AG04450 (cell line): ENCODE measurements at places on chromosomes 6 and 20.

- no peak for DNase-seq
Measured at GRCh38 chr20:5095931-5096330, 23.8 kb downstream of the PCNA start.

GRCh38 chr6:28720357-28721231 is 194.9 kb downstream of the GPX5 start:
- no peak for DNase-seq

DNA sequence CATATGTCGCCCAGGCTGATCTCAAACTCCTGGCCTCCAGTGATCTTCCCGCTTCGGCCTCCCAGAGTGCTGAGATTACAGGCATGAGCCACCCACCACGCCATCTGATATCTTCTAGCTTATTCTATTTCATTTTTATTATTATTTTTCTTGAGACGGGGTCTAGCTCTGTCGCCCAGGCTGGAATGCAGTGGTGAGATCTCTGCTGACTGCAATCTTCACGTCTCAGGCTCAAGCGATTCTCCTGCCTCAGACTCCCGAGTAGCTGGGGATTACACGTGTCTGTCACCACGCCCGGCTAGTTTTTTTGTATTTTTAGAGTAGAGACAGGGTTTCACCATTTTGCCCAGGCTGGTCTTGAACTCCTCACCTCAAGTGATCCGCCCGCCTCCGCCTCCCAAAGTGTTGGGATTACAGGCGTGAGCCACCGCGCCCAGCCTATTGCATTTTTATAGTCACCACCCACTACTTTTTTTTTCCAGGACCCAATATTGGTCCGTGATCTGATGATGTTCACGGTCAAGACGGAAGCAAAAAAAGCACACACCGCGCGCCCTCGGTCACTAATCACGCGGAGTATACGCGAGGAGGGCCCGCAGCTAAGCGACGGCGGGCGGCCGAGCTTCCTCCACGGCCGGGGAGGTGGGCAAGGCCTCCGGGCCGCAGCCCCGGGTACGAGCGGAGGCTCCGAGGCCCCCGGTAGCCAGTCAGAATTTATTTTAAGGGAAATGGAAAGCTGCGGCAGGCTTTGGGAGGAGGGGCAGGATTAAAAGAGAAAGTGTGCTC is 1.1 kb upstream of the LSM14B start:
- no peak for DNase-seq

GRCh38 chr20:13333036-13333435 is 112.0 kb downstream of the ISM1 start:
- DNase-seq = no peak

DNA sequence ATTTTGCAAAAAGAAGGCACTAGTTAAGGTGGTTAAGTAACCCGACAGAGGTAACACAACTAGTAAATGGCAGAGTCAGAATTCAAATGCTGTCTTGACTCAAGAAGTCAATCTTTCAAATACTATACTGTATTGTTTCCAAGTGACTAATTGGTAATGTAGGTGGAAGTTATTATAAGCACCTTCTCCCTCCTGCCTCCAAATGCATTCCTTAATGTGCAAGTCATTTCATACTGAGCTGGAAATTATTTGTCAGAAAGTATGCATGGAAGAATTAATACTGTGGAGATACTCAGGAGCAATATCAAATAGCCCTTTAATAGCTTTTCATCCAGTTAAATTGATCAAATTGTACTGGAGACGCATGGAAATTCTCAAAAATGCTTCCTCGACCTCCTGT is 579.1 kb downstream of the DOK5 start:
- DNase-seq = no peak

GRCh38 chr6:69812746-69813427 is 16.1 kb upstream of the LMBRD1 start:
- no peak for DNase-seq

- no peak for DNase-seq
Measured at GRCh38 chr20:57625181-57625958, 5.1 kb upstream of the ZBP1 start.

GRCh38 chr6:32529697-32530430 is at the start of gene HLA-DRB5:
TSS of gene HLA-DRB5 (minus strand) at chr6:32530287. CDS start at chr6:32530224, 63 bp downstream.
- DNase-seq = no peak

DNA sequence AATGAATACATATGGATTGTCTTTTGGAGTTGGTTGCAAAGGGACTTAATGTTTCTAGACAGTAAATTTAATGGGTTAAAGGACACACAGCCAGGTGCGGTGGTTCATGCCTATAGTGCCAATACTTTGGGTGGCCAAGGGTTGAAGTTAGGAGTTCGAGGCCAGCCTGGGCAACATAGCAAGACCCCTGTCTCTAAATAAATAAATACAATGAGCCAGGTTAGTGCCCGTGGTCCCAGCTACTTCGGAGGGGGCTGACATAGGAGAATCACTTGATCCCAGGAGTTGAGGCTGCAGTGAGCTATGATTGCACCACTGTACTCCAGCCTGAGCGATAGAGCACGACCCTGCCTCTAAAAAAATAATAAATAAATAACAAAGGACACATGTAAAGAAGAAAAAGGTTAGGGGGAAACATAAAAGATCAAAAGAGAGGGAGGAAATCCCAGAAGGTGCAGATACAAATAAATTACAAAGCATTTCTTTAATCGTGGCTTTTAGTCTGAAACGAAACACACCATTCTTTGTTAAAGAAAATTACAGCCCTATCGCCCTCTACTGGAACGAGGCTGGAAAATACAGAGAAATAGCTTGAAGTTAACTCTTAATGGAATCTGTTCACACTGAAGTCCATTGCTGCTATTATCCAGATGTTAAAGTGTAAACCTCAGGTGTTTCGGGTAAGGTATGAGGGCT is 42.6 kb upstream of the SCML4 start:
- DNase-seq = no peak

GRCh38 chr20:44796311-44796710 is 14.0 kb downstream of the RIMS4 start:
- no peak for DNase-seq

DNA sequence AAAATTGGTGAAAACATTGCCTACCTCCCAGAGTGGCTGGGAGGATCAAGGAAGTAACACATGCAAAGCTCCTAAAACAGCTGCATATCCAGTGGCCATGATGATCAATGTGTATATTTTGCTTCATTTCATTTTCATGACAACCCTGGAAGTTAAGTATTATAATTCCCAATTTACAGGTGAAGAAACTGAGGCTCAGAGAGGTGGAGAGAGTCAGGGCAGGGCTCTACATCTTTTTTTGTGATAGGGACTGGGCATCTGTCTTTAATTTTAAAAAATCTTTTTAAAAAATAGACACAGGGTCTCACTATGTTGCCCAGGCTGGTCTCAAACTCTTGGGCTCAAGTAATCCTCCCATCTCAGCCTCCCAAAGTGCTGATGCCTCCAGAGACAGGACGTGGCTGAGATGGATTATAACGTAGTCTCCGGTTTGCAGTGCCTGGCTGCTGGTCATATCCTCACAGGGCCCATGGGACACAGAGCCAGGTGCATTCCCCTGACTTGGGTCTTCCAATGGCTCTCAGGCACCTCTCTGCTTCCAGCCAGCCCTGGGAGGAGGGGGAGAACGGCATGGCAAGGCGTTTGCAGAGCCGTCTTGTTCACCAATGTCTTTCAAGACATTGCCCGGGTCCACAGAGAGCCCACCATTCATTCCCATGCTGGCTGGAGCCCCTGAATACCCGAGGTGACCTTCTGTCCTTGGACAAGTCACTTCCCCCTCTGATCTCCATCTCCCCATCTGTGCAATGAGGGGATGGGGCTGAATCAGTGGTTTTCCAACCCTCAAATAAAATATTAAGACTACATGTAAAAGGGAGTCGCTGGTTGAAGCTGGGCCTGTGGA is 38.3 kb downstream of the HNF4A start:
- DNase-seq = no peak

DNA sequence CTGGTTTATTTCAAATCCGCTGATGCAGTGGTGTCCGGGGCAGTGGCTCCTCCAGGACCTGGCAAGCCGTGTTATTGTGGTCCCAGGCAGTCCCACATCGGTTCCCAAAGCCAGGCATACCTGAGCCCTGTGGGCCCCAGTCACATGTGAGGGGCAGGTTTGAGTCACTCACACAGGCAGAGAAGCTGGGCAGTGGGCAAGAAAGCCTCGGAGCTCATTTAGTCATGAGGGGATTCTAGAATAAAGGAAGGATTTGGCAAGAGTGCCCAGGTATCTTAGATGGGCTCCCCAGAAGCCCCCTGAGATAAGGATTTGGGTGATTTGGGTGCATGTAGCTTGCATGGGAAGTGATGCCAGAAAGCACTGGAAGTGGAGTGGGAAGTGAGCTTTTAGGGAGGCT is 37.3 kb downstream of the SYNDIG1 start:
- DNase-seq = no peak

DNA sequence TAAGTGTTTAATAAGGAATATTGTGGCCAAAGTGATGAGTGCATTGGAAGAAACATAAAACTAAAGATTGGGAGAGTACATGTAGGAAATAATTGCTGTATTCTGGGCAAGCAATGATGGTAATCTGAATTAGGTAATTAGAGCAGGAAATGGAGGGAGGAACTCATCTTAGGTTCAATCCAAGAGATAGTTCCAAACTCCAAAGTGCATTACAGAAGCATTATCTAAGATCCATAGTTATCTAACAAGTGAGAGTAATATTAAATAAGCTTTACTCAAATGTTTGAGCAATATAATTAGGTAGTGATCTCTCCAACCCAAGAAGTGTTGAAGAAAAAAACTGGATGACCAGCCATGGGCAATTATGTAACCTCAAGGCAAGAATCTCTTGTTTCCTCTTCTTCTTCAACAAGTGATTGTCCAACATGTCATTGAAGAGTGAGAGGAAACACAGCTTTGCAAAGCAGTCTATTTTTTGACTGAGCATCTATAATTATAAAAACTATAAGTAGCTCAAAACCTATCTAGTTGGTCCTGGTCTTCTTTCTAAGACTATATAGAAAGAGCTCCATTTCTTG is 181.2 kb upstream of the TNFAIP3 start:
- no peak for DNase-seq

DNA sequence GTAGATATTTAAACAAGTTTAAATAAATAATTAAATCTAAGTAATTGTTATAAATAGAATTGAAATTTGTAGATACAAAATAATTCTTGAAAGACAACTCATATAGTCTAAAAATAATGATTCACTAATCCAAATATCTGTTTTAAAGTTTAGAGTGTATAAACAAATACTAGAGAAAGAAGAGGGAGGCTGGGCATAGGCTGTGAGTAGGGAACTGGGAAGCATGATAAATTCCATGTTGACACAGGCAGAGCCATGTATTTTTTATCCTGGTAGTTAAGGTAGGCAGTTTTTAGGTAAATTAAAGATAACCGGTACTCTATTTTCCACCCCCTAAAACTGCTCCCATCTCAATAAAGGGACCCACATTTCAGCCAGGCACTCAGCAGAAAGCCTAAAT is 11.7 kb upstream of the RIN2 start:
- DNase-seq = no peak

- DNase-seq = no peak
Measured at GRCh38 chr6:107767637-107768036, 56.5 kb downstream of the SCML4 start.

- no peak for DNase-seq
Measured at GRCh38 chr6:76057469-76057868, 15.0 kb downstream of the IMPG1 start.

GRCh38 chr20:8667306-8667705 is 401.6 kb upstream of the PLCB4 start:
- DNase-seq = no peak

- no peak for DNase-seq
Measured at GRCh38 chr6:5537967-5538366, 276.7 kb downstream of the FARS2 start.

- DNase-seq = no peak
Measured at GRCh38 chr6:5674721-5675120, 332.0 kb downstream of the NRN1 start.

GRCh38 chr6:139977887-139978332 is 603.5 kb upstream of the CITED2 start:
- DNase-seq = no peak

DNA sequence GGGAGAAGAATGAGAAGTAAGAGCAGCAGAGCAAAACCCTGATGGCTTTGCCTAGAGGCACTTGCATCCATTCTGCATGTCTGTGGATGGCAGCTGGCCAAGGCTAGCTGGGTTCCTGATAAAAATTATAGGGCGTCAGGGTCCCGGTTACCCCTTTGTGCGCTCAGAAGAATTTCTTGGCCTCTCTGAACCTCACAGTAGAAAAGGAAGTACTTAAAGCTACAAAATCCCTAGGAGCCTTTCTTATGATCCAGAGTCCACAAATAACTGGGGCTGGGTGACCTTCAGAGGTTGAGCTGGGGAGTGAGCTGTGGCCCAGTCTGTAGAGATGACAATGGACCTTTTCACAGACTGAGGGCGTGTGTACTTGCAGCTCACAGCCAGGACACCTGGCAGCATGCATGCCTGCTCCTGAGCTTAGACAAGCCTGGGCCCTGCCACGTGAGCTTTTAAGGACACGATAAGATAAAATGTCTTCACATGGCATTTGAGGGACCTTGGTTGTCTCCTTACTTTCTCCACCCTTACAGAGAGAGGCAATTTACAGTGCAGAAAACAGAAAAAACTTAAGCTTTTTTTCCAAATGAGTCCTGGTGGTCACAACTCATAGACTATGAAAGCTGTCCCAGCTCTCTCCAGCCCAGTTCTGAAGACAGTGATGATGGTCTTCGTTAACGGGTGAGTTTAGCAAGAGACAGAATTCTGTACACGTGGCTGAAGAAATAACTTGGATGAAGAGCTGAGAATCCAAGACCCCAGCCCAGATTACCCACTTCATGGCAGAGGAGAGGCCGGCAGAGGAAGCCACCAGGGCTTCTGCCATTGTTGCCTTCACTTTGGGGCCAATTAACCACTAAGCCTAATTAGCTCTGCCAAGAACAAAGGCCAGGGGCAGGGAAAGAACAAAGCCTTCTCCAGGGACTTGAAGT is 50.3 kb downstream of the FOXA2 start:
- no peak for DNase-seq

GRCh38 chr6:110331816-110332215 is 26.3 kb downstream of the METTL24 start:
- DNase-seq = no peak

- no peak for DNase-seq
Measured at GRCh38 chr6:145508107-145508506, 227.2 kb downstream of the EPM2A start.

- DNase-seq = no peak
Measured at GRCh38 chr6:18245642-18246041, 18.7 kb downstream of the DEK start.

- no peak for DNase-seq
Measured at GRCh38 chr20:40524071-40524470, 165.0 kb downstream of the MAFB start.

DNA sequence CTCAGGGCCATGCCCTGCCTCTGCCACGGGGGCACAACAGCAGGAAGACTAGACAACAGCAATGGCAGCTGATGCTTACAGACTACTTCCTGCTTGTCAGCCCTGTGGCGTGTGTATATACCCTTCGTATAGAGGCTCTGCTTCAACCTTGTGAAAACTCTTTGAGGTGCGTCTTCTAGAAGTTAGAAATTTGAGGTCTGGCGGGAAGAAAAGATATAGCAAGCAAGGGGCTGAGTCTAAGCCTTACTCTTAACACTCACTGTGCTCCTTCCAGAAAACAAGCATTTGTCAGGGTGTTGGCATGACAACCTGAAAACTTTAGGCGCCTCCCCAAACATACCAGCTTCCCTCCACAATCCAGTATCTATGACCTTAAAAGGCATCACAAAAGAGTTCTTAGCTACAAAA is 33.3 kb downstream of the JPH2 start:
- no peak for DNase-seq

GRCh38 chr6:1439349-1439748 is 50.0 kb downstream of the FOXF2 start:
- DNase-seq = no peak
